ENCODE measurements at places on chromosomes 11 and 22.

GRCh38 chr11:44088377-44088776 is 7.1 kb upstream of the EXT2 start:
- DNase-seq, result no peak

DNA sequence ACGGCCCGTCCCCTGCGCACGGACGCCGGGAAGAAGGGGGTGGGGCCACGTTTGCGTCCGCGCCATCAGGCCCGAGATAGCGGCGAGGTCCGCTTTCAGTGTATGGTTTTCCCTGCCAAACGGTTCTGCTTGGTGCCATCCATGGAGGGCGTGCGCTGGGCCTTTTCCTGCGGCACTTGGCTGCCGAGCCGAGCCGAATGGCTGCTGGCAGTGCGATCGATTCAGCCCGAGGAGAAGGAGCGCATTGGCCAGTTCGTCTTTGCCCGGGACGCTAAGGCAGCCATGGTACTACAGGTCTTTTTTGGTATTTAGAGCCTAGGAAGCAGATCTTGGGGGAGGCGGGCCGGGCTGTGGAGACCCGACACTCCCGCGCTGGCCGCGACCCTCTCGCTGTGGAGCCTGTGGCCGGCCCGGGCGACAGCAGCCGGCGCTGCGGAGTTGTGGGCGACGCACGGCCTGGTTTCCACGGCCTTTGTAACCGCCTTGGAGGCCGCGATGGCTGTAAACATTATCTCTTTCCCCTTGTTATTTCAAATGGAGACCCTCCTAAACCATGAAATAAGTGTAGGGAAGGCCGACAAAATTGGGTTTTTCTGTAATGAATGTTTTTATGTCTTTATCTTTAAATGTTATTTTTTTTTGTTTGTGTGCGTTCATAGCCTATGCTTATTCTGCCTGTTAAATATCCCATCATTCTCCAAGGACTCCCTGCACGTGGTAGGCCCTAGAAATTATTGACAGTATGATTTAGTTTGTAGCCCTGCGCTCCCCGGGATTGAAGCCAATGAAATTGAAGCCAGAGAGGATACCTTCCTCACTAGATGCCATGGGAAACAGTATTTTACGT is at the start of gene AASDHPPT:
AASDHPPT (plus strand) TSS at position 54 of the 847 bp plus-strand sequence; CDS start at position 103, 49 bp downstream.
- no peak for DNase-seq

DNA sequence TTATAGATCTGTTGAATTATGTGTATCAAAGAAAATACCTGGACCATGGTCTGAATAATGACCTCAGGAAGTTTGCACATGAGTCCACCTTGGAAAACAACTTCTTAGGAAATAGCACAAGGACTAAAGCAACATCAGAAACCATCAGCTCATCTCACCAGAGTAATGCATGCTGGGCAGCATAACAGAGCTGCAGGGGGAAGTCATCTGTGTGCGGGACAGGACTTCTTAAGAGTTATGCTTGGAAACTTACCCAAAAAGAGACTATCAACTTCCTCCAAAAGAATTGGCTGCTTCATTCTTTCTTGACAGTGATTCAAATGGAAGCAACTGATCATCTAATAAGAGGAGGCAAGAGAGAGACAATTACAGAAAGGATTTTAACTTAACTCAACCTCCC is 2.5 kb downstream of the OR56B4 start:
- no peak for DNase-seq

DNA sequence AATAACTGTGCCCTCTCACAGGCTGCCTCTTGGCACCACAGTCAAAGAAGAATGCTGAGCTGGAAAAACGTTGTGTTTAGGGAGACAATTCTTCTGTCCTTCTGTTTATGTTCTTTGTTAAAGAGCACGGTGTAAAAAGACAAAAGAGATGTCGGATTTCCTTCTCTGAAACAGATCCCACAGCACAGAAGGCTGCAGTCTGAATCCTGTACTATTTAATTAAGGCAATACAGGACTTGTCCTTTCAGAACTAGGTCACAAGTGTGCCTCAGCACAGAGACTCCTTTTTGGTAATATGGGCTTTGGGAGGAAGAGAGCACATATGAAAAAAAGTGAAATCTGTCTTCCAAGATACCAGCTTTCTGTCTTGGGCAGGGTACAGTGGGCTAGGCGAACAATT is 201.2 kb downstream of the NTM start:
- no peak for DNase-seq

DNA sequence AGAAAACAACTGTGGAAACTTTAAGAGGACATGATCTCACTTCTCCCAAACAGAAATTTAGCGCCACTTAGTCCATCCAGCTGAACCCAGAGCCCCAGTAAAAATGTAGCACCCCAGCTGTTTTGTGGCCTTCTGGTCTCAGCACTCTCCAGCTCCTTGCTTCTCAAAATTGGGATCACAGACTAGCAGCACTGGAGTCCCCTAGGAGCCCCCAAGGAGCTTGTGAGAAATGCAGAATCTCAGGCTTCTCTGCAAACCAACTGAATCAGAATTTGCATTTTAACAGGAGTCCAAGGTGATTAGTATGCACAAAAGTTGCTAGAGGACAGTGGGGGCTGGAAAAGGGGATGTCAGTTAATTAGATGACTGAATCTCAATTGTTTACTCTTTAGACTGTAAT is 89.8 kb upstream of the FIBIN start:
- no peak for DNase-seq

DNA sequence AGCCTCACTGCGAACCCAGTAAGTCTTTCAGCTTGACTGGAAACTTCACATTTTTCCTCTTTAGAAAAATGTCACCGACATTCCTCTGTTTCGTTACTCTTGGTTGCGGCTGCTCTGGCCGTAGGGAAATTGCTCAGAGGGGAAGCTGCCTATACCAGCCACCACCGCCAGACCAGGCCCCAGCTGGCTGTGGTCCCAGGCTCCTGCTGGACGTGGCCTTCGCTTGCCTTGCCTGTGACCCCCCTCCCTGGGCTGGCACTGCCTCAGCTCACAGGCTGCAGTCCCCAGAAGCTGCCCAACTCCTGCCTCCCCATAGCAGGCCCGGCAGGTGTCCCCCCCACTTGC is 197.8 kb downstream of the MN1 start:
- no peak for DNase-seq

DNA sequence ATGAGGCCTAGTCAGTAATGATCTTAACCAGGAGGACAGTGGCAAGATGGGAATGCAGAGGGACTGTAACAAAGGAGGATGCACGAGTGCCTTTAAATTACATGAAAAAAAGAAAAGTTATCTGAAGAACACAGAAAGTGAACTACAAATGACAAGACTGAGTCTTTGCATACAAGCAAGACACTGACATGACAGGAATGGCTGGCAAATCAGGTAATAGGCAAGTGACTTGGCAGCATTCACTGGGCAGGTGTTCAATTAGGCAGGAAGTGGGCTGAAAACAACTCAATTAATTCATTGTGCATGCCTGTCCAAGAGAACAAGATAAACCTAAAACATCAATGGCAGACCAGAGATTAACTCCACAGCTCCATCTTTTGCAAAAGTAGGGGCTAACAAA is 24.0 kb downstream of the SMCO4 start:
- DNase-seq, result no peak

GRCh38 chr22:36552289-36552688 is 23.3 kb upstream of the EIF3D start:
- DNase-seq, result no peak

DNA sequence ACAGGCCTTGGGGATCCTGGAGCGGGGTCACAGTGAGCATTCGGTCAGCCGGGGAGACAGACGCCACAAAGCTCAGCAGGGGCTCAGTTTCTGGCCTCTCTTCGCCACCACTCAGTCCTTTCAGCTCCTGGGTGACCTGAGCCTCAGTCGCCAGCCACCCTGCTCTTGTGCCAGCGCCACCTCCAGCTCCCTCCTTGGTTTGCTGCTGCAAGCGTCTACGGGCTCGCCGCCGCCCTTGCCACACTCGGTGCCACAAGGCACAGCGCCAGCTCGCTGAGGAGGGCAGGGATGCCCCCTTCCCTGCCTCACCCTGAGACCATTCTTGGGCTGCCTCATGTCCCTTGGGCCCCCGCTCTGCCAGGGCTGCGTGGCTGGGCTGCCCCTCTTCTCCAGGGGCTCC is 1.5 kb upstream of the EEF1G start:
- DNase-seq, result no peak

- no peak for DNase-seq
These were observed 55.9 kb upstream of the CCDC188 start for GRCh38 chr22:20206709-20207215.

DNA sequence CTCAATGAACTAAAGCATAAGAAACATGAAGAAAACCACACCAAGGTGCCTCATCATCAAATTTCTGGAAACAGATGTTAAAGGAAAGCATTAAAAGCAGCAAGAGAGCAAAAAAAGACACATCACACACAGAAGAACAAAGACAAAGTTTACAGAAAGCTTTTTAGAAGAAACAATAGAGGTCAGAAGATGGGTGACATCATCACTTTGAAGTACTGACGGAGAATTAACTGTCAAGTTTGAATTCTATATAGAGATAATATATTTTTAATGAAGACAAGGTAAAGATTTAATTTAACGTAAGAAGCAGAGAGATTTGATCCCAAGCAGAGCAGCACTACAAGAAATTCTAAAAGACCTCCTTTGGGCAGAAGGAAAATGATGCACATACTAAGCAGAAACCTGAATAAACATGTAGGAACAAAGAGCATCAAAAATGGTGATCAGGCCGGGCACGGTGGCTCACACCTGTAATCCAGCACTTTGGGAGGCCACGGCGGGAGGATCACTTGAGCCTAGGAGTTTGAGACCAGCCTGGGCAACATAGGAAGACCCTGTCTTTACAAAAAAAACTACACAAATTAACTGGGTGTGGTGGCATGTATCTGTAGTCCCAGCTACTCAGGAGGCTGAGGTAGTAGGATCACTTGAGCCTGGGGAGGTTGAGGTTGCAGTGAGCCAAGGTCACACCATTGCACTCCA is 63.3 kb upstream of the RTL6 start:
- no peak for DNase-seq

- DNase-seq, result peak; percentile 33
These were observed 54.8 kb upstream of the CAPRIN1 start for GRCh38 chr11:33996498-33997454.

GRCh38 chr11:370070-370941 is 1.0 kb downstream of the B4GALNT4 start:
- no peak for DNase-seq

- DNase-seq, result no peak
These were observed 54.5 kb downstream of the SC5D start for GRCh38 chr11:121347094-121347493.

GRCh38 chr11:33320814-33321330 is 63.7 kb downstream of the HIPK3 start:
- DNase-seq, result no peak

- DNase-seq, result no peak
These were observed 9.4 kb upstream of the MRPL23 start for GRCh38 chr11:1937616-1938342.
